ENCODE measurements at places on chromosomes 1 and 21.

DNA sequence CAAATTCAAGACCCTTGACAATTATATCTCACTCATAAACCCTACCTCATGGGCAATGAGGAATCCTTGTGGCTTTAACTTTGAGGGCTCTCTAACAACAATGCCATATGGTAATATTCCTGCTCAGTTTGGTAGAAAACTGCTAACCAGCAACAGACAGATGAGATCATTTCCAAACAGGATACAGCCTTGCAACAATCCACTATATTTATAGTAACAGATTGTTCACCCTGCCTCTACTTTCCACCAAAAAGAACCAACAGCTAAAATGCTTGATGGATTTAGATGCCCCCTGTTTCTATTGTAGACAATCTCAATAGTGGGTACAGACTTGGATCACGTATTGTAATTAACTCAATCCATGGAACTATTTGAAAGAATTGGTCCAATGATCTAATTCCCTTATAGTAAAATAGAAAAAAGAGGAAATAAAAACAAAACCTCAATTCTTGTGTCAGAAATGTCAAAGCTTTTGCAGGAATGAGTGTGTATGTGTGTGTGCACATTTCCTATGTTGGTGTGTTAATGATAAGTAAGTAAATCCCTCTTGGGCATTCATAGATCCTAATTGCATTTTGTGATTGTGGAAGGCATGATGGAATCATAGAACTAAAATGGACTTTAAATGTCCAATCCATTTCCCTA, 100.0 kb upstream of the EDEM3 start:
- DNase-seq = no peak

DNA sequence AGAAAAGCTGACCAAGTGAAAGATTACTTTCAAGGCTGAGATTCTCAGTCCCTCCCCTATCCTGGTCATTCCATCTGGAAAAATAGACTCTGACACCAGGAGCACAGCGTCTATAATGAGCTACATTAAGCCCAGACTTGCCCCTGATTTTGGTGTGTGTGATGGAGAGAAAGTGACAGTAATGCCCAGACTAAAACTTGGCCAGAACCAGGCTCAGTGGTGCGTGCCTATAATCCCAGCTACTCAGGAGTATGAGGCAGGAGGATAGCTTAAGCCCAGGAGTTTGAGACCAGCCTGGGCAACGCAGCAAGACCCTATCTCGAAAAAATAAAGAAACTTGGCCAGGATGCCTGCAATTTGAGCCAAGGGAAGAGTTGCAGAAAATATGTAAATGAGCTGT, 15.9 kb downstream of the PLEKHA6 start:
- DNase-seq = no peak

DNA sequence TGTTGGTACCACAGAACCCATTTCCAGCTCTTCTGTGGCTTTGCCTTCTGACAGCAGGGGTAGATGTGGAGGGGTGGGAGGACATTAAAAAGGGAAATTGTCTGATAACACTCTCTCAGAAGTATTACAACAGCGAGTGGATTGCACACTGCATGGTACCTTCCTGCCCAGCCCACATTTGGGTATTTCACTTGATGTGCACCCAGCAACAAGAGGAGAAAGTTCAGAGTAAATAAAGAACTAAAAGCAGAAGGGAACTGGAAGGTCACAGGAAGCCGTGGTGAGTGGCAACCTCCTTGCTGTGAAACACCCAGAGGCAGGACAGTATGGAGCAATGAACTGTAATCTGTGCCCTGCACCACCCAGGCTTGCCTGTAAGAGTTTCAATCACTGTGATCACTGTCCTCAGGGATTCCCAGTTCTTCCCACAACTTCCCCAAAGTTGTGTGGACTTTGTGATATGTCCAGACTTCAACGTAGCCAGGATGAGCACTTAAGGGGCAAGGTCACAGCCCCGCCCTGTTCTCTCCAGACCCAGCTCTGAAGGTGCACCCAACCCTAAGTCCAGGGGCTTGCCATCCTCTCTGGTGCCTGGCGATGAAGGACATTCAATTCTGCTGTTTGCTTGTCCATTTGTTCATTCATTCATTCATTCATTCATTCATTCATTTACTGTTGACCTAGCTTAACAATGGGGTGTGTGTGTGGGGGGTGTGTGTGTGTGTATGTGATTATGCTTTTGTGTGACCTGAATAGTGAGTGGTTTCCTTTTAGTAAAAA, 18.7 kb upstream of the F5 start:
- DNase-seq = no peak

DNA sequence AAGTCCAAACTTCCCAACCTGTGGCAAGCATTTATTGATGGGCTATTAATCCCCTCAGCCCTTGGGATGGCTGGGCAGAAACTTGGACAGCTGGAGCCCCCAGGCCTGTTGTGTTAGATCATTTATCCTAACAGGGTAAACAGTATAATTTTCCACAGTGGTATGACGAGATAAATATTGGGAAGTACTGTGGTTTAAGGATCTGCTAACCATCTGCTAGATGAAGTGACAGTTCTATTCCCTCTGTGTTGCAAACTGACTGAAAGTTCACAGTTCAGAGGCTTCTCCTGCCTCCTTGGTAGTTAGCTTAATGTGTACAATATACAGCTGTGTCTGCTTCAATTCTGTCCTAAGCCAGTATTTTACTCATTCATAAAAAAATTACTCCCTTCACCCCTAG, 127.5 kb upstream of the CHODL start:
- DNase-seq = no peak

DNA sequence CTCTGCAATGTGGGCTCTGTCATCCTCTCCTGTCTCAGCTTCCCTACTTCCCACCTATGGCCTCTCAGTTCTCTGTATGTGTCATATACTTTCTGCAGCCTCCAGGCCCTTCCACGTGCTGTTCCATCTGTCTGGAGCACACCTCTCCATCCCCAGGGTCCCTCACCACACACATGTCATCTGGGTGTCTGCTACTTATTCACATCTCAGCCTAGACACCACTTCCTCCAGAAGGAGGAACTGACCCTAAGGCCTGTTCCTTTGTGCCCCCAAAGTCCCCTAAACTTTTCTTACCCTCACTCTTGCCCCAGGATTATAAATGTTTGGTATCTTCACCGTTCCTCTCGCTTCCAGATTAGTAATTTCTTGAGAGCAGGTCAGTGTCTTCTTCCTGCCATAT, 10.1 kb downstream of the LACTBL1 start:
- no peak for DNase-seq

- DNase-seq = no peak
Observed at GRCh38 chr1:59006289-59006658, 222.4 kb upstream of the JUN start.

GRCh38 chr1:56191369-56191768, 388.0 kb downstream of the PLPP3 start:
- DNase-seq = no peak
